ENCODE measurements at places on chromosomes 2 and 18.

DNA sequence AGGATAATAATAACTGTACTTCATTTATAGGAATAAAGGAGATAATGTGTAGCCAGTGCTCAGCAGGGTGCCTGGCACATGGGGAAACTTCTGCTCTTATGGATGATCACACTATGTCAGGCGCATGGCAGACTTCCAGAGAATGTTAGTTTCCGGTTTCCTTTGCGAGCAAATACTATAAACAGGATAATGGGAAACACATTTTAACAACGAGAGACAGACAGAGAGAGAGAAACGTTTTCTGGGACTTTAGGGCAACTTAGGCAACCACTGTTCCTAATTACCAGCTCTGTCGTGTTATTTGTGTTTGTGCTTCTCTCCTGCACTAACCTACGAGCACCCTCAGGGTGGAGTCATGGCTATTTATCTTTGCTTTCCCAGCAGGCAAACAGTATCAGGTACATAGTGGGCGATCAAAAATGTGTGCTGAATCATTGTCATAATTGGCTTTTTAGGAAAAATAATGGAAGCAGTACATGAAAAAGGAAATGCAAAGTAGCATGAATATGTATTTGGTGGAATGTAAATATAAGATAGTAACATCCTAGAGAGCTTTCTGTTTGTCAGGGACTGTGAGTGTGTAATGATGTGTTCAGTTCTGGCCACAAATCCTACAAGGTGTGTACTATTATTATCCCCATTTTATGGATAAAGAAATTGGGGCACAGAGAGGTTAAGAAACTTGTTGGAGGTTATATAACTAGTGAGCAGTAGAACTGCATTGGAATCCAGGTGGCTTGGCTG, 36.8 kb upstream of the IGFBP2 start:
- DNase-seq: no peak

- DNase-seq: no peak
These were observed 161.2 kb downstream of the GLI2 start for GRCh38 chr2:120896901-120897300.

- DNase-seq: peak; percentile 21
These were observed 92.8 kb upstream of the NEDD4L start for GRCh38 chr18:57951117-57951796.

DNA sequence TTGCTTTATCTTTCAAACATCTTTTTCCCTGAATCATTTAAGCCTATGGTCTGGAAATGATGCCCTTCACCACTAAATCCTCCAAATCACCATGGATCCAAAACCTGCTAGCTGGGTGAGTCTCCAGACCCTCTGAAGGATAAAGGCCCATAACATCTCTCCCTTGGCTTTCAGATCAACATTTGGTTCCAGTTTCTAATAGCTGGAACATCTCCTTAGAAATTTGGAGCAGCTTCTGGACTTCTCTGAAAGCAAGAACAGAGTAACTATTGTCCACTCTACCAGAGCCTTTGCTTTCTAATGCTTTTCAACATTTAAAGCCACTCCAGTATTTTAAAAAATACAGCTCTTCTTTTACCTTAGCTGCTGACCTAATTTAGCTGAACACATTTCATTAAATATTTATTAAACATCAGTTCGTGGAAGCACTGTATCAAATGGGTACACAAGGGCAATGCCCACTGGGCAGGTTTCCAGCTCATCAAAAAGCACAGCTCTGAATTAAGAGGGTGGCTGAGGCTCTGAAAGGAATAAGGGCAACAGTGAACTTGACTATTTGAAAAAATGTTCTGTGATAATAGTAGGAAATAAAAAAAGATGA, 75.3 kb downstream of the GALNT3 start:
- DNase-seq: no peak

DNA sequence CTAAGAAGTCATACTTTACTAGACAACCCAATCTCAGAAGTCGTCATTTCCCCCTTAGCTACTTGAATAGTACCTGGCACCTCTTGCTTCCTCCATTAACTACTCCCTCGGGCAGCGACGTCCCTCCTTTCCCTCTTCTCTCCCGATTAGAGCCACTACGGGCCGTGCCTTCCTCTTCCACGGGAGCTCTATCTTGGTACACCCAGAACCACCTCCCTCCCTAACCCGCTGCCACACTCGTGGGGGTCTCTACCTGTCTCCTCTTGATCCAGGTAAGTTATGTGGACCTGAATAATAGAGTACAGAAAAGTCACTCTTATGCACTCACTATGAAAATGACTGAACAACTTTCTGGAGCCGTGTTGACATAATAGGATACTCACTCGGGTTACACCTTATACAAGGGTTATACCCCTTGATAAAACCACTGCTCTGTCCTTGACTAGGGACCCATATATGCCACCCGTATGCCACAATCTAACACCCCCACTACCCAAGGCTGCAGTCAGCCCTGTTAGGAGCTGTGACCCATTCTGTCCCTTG, 595 bp upstream of the HDHD2 start:
- DNase-seq: peak; percentile 25

- no peak for DNase-seq
These were observed 34.1 kb upstream of the KLHL29 start for GRCh38 chr2:23350792-23351355.
